ENCODE measurements at places on chromosomes 1 and 21.

DNA sequence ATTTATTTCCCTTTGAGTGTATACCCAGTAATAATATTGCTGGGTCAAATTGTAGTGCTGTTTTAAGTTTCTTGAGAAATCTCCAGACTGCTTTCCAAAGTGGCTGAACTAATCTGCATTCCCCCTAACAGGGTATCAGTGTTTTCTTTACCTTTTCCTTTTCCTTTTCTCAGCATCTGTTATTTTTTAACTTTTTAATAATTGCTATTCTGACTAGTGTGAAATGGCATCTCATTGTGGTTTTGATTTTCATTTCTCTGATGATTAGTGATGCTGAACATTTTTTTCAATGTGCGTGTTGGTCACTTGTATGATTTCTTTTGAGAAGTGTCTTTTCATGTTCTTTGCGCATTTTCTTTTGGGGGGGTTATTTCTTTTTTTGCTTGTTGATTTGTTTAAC is 374.9 kb upstream of the BRINP3 start:
- no peak for DNase-seq

DNA sequence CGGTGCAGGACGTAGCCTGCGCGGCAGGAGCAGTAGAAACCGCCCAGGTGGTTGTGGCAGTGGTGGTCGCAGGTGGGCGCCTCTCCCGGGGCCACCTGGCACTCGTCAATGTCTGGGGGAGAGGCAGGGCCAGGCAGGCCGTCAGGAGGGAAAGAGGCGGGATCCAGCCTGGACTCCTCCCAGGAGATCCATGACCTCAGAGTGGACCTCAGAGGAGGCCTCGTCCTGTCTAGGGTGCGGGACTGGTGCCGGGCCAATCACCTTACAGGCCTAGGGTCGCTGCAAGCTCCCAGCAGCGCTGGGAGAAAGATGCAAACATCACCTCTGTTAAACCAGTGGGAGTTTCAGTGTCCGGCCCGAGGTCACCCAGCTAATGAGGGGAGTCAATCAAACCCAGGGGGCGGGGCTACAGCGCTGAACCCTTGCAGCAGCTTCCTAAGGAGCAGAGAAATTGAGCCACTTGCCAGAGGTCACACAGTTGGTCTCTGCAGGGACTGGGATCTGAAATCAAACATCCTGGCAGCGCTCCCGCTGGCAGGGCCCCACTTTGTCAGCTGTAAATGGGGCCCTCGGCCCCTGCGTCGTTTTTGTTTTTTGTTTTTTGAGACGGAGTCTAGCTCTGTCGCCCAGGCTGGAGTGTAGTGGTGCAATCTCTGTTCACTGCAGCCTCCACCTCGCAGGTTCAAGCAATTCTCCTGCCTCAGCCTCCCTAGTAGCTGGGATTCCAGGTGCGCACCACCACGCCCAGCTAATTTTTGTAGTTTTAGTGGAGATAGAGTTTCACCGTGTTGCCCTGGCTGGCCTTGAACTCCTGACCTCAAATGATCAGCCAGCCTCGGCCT is 1.4 kb downstream of the MASP2 start:
- no peak for DNase-seq

DNA sequence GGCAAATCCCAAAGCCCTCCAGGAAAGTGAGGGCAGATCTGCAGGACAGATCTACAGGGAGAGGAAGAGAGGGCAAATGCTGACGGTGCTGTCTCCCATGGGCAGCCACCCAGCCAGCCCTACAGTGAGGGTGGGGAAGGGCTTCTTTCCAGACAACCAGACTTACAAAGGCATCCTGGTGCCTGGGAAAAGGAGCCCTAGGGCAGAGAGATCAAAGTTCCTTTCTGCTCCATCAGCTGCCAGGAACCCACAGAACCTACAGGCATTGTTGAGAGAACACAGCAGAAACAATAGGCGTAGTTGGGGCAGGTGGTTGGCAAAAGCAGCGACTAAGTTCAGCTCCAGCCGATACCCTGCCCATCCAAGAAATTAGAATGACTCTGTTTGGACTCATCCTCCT is 332.4 kb downstream of the KCNH1 start:
- no peak for DNase-seq

GRCh38 chr1:185080422-185080821 is 35.1 kb downstream of the RNF2 start:
- DNase-seq = no peak

GRCh38 chr1:203179667-203180005 is 4.0 kb upstream of the MYBPH start:
- DNase-seq = no peak

Measured in amygdala (tissue), 56 donors.